ENCODE measurements at places on chromosomes 11 and 22.
A peak's percentile ranks its signal among the peaks of the same experiment; 100 is the strongest.

DNA sequence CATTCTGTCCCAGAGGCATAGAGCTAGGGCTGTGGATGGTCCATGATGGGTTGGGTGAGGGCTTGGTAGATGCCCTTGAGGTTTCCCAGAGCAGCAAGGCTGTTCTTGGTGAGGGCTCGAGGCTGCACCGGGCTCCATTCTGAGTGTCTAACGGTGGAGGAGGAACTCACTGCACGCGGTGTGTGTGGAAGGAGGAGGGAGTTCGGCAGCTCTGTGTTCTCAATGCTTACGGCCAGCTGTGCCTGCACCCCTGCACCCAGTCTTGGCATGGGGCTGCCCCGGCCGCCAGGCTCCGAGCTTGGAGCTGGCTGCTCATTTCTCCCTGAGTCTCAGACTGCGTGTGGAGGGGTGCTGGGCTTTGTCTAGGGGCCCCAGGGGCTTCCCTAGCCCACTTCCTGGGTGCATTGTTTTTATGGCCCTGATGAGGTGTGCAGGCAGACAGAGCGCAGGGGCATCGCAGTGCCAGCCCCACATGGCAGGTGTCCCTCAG lies 1247.1 kb downstream of the BRD1 start:
- DNase-seq, result no peak

DNA sequence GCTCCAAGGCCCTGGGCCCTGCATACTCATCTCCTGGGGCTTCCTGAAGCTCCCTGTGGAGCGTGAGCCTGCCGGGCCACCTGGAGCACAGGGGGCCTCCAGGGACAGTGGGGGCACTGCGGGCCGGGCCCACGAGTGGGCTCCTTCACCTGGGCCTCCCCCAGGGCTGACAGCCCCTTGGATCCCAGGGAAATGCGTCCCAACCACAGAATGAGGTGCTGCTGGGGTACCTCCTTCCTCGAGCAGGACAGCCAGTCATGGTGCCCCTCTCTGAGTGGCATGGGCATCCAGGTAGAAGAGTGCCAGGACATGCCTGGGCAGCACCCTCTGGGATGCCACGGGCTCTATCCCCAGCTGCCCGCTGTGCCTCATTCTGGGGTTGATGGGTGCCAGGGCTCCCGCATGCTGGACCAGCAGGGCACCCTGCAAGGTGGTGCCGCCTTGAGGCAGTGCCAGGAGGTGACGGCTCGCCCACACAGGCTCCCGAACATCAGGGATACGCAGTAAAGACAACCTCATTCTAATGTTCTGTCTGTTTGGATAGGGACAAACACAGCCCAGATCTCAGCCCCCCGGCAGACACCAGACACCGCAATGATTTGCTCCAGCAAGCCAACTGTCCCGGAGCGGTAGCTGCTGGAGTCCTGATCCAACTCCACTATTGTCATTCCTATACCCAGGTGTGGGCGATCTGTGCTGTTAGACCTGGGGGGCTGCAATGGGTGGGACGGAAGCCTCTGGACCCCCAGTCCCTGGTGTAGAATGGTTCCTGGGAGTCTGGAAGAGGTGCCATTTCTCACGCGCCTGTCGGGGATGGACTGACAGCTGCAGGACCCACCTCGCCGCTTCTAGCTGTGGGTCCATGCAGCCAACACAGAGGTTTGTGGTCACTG lies 25.8 kb downstream of the KRTAP5-5 start:
- no peak for DNase-seq

DNA sequence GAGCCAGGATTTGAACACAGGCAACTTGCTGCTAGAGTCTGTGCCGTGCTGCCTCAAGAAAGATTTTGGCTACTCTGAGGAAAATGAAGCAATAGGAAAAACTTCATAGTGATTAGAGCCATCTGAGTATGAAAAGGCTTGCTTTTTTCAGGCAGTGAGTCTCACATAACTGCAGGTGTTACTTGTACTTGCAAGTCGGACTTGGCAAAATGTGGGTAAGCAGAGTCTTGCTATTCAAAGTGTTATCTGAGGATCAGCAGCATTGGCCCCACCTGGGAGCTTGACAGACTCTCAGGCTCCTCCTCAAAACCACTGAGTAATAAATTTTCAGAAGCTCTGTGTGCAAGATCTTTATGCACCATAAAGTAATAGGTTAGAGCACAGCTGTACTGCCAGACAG lies 18.1 kb downstream of the RNF141 start:
- DNase-seq, result no peak

- no peak for DNase-seq
Observed at GRCh38 chr11:124737638-124738305, 2.0 kb upstream of the NRGN start.

- DNase-seq, result no peak
Observed at GRCh38 chr11:110735455-110736170, 23.4 kb upstream of the ARHGAP20 start.

GRCh38 chr11:17413414-17414316 lies 25.2 kb upstream of the KCNJ11 start:
- DNase-seq, result no peak

- no peak for DNase-seq
Observed at GRCh38 chr11:69862331-69862771, 43.1 kb upstream of the FGF3 start.

GRCh38 chr22:39110631-39111561 lies 13.9 kb downstream of the APOBEC3H start:
- DNase-seq, result no peak

GRCh38 chr11:2260491-2261364 lies 9.7 kb downstream of the ASCL2 start:
- no peak for DNase-seq

DNA sequence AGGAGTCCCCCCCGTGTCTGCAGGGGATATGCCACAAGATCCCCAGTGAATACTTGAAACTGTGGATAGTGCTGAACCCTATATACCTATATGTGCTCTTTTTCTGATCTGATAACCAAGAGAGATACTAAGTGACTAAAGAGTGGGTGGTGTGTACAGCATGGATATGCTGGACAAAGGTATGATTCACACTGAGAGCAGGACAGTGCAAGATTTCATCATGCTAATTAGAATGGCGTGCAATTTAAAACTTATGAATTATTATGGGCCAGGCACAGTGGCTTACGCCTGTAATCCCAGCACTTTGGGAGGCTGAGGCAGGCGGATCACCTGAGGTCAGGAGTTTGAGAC lies 90.2 kb upstream of the ALKBH3 start:
- no peak for DNase-seq

DNA sequence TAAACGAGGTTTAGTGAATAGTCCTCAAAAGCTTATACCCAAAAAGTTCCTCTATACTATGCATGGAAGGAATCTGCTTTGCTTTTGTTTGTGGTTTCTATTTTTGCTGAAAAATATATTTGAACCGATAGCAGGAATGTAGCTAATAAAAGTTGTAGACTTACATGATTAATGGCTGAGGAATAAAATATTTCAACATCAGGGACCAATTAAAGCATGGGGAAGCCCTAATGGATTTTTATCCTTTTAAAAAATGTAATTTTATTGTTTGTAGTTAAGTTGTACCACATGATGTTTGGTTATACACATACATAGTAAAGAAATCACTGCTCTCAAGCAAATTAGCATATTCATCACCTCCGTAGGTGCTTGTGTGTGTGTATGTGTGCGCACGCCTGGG lies 295.3 kb upstream of the CNTN5 start:
- no peak for DNase-seq

- DNase-seq, result no peak
Observed at GRCh38 chr11:79525257-79525656, 84.4 kb upstream of the TENM4 start.

GRCh38 chr11:45083544-45084087 lies 62.8 kb upstream of the PRDM11 start:
- no peak for DNase-seq

- DNase-seq, result no peak
Observed at GRCh38 chr11:19953336-19953735, 206.9 kb downstream of the DBX1 start.

DNA sequence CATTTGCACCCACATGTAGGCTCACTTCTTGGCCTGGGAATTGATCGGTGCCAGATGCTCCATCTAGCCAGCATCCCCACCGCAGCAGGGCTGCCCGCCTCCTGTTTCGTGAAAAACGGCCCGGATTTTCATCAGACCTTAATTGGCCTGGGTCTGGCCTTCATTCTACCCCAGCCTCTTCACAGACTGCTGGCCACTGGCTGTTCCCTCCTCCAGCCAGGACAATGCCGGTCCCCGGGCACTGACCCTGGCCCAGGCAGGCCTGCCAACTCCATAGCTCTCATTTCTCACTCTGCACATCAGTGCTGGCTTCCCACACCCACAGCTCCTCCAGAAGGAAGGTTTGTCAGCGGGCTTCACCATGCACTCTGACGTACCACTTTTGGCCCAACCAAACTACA lies 27.9 kb downstream of the TIMP3 start:
- peak; percentile 30 for DNase-seq

GRCh38 chr11:27532652-27533325 lies 26.2 kb upstream of the LIN7C start:
- DNase-seq, result no peak

- no peak for DNase-seq
Observed at GRCh38 chr11:126380909-126381308, 25.4 kb downstream of the ST3GAL4 start.

DNA sequence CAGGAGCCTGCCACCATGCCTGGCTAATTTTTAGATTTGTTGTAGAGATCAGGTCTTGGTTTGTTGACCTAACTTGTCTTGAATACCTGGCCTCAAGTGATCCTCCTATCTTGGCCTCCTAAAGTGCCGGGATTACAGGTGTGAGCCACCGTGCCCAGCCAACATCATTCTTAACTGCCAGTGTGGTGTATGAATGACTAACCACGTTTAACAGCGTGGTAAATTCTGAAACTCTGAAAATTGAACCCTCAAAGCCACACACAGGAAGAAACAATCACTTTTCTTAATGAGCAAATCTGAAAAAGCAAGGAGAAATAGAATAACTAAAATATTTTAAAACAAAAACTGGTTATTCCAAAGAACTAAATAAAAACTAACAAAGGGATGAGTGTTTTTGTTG lies 7.4 kb downstream of the TMEM9B start:
- DNase-seq, result no peak

DNA sequence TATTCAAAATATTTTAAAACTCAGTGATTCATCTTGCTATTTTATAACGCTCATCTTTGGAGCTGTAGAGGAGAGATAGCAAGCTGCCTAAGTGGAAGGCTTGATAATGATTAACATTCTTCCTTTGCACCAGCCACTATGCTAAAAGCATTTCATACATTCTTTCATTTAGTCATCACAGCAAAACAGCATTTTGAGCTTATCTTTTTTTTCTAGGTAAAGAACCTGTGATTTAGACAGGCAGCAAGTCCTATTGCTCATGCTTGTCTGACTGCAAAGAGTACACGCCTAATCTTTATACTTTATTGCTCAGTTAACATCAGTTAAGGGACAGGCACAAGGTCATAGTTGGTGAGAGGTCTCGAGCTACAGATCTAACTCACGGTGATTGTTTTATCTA lies 713.1 kb upstream of the ARHGAP42 start:
- DNase-seq, result no peak

DNA sequence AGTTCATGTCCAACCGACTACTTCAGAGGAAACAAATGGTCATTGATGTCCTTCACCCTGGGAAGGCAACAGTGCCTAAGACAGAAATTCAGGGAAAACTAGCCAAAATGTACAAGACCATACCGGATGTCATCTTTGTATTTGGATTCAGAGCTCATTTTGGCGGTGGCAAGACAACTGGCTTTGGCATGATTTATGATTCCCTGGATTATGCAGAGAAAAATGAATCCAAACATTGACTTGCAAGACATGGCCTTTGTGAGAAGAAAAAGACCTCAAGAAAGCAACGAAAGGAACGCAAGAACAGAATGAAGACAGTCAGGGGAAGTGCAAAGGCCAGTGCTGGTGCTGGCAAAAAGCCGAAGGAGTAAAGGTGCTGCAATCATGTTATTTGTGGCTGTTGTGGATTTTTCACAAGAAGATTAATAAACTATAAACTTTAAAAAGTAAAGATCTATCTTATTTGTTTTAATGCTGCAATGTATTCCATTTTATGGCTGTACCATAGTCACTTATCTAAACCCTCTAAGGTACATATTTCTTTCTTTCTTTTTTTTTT lies 20.1 kb upstream of the HIPK3 start:
- DNase-seq, result no peak

- peak; percentile 79 for DNase-seq
Observed at GRCh38 chr11:46389450-46390330, 1.9 kb downstream of the CHRM4 start.

DNA sequence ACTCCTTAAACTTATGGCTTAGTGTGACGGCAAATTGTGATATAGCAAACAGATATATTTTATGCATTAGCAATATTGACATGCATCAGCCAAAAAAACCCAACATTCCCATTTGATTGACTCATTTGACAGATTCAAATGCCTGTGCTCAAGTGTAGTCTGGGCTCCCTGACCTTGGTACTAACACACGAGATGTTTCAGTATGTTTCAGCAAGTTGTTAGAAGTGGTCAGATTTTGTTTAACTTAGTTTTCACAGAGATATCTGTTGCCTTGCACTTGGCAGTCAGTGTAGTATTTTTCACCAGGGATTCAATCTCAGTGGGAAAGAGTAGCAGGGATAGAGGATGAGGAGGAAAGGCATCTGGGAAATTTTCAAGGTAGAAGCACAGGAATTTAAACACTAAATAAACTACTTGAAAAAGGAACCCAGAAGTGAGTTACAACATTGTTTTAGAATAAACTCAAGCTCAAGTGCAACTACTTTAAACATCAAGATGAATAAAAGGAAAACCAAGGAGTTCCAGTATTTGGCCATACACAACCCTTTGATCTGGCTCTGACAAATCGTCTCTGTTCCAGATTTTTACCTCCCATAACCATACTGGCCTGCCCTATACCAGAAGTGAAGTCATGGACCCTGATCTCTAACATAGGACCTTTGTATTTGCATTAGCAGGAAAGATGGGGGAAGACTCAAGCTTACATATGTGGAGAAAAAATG lies 56.5 kb upstream of the BLID start:
- DNase-seq, result no peak

DNA sequence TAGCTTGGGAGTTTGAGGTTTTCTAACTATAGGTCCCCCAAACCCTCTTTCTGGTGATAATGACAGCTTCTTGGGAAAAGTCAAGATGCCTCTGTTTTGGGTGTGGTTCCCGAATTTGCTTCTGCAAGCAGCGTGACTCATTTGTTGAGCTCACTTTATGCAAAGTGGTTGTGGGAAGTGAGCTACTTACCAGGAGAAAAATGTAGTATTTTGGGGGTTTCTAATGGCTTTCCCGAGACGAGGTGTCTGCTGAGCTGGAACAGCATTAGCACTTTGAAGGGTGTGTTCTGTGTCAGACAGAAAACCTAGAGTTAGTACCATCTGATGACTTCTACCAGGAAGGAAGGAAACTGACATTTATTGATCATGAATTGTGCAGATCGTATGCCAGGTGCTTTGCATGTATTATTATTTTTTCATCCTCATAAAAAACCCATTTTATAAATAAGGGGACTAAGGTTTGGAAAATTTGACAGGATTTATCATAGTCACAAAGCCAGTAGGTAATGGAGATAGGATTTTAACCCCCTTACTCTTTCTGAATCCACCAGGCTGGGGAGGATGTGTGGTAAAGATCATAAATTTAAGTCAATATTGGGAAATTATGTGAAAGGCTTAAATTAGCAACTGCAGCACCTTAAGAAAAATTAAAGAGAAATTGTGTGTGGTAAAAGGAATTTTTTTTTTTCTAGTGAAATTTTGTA lies 108.8 kb upstream of the CD44 start:
- DNase-seq, result no peak
